ENCODE measurements at places on chromosomes 3 and 15.

DNA sequence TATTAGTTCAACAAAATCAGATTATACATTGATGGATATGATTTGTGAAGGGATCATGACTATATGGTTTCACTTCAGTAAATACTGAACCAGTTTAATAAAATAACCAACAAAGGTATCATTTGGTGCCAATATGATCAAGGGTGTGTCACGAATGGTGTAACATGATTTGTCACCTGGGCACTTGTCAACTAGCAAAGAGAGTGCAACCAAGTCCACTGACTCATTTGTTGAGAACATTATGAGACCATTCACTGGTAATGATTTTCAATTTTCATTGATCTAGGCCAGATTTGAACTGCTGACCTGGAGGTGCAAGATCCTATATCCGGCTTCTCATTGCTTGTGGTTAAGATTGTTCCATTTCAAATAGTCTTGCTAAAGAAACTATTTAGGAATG, 1037.9 kb downstream of the ROBO2 start:
- no peak for DNase-seq

GRCh38 chr3:99482191-99482590, 156.2 kb upstream of the COL8A1 start:
- no peak for DNase-seq

DNA sequence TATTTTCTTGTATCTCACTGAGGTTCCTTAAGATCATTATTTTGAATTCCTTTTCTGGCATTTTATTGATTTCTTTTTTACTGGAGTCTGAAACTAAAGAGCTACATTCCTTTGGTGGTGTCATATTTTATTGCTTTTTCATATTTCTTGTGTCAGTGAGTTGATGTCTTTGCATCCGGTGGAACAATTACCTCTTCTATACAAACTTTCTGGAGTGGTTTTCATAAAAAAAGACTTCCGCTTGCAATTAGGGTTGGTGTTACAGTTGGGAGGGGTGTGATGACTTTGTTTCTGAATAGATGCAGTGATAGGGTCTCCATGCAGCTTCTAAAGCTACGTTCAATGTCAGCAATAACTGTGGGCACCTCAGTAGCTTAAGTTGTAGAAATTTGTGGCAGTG, 181.7 kb downstream of the LPP start:
- no peak for DNase-seq

DNA sequence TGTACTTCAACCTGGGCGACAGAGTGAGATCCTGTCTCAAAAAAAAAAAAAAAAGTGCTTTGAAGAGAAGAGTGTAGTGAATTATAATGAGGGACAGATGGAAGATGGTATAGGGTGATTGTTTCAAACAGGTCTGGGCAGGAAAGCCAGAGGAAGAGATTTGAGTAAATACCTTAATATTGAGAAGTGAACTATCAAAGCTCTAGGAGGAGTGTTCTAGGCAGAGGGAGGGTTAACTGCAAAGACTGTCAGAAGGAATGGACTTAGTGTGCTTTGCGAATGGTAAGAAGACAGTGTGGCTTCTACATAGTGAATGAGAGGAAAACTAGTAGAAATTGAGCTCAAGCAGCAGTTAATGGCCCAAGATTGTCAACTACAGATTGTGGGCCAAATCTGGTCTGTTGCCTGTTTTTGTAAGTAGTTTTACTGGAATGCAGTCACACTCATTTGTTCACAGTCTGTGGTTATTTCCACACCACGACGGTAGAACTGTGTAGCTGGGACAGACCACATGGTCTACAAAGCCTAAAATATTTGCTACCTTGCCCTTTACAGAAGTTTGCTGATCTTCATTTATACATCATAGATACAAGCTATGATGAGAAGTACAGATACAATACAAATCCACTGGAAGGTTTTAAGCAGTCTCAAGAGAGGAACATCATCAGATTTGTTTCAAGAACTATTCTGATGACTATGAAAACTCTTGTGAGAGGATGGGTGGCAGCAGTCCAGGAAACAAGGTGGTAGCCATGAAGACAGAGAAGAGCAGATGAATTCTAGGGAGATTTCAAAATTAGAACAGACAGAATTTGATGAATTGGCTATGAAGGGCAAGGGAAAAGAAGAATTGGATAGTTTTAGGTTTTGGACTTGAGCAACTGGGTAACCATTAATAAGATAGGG, 16.5 kb upstream of the USP50 start:
- DNase-seq: no peak

GRCh38 chr3:57110798-57111197, 50.3 kb downstream of the SPATA12 start:
- no peak for DNase-seq

GRCh38 chr15:32659340-32660155, 18.0 kb downstream of the SCG5 start:
- DNase-seq: no peak

- no peak for DNase-seq
These were observed 1432.1 kb upstream of the GBE1 start for GRCh38 chr3:83193526-83193925.

GRCh38 chr15:77636209-77636608, 3.5 kb upstream of the LINGO1 start:
- no peak for DNase-seq

DNA sequence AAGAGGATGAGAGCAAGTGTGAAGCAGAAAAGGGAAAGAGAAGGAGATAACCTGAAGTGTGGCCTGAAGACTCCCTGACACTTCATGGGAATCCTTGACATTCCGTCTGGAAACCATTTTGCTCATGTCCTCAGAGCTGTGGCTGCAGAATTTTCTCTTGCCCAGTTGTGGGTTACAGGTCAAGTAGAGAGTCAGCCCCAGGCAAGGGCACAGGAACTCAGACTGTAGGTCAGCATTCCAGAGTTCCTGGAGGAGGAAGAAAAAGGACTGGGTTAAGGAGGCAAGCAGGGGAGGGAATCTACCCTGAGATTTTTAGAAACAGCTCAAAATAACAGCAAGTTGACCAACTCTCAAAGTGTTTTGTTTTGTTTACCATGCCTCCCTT, 4.1 kb upstream of the THSD4 start:
- DNase-seq: no peak

DNA sequence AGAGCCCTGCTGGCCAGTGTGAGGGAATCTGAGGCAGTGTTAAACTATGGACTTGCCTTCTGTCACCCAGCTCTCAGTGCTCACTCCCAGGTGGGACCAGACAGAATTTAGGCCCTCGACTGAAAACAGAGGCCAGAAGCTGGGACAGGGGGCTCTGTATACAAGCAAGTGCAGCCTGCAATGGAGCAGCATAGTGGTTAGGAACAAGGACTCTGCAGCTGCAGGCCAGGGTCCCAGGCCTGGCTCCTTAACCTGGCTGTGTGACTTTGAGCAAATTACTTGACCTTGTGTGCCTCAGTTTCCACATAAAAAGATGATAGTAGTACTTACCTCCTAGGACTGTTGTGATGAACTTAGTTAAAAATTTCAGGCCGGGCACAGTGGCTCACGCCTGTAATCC, 39.8 kb downstream of the CMTM7 start:
- no peak for DNase-seq

DNA sequence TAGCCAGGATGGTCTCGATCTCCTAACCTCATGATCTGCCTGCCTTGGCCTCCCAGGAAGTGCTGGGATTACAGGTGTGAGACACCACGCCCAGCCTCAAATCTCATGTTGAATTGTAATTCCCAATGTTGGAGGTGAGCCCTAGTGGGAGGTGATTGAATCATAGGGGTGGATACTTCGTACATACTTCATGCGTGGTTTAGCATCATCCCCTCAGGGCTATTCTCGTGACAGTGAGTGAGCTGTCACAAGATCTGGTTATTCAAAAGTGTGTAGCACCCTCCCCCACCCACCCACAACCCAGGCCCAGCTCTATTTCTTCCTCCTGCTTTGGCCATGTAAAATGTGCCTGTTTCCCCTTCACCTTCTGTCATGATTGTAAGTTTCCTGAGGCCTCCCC, 236.9 kb upstream of the IL12A start:
- no peak for DNase-seq

DNA sequence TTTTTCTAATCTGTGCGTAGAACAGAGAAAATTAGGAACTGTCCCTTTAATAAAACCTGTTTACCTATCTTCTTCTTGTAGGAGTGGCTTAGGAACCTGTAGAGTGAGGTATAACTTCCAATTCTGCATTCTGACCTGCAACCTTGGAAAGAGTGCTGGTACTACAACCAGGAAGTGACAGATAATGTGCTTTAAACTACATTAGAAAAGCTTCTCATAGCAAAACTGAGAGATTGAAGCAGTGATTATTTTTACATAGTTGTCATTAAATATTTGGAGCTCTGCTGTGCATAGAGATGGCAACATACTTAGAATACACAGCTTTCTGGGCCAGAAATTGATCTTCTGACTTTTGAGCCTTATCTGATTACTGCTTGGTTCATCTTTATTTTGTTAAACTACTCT, 50.4 kb upstream of the ZDHHC23 start:
- DNase-seq: no peak

DNA sequence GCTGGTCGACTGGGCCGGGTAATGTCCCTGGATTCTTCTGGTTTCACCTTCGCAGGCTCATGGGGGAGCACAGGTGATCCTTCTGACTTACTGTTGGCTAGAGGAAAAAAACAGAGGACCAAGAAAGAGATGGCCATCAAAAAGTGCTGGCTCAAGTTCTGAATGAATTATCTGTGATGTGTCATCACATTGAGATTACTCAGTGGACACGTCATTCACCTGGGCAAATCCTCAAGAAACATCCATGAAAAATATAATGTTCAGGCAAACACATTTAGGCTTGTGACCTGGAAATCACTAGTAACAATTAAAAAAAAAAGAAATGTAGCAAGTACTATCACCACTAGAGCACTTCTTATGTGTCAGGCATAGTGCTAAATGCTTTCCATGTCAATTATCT, 81.5 kb upstream of the SLC2A2 start:
- no peak for DNase-seq

GRCh38 chr15:80411788-80412288, 7.7 kb downstream of the ARNT2 start:
- no peak for DNase-seq

DNA sequence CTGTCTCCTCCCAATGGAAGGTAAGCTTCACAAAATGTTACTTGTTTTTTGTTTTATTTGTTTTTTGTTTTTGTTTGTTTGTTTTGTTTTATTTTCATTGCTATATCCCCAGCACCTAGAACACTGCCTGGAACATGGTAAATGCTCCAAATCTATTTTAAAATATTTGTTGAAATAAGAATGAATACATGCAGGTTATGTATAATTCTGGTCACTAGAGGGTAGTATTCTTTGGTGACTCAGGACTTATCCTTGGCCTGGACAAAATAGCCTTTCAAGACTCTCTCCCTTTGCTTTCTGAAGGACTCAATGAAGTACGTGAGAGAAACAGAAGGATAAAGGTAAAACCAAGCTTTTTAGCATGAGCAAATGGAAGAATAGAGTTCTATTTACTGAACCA, 46.9 kb upstream of the PPP2R3A start:
- DNase-seq: no peak

DNA sequence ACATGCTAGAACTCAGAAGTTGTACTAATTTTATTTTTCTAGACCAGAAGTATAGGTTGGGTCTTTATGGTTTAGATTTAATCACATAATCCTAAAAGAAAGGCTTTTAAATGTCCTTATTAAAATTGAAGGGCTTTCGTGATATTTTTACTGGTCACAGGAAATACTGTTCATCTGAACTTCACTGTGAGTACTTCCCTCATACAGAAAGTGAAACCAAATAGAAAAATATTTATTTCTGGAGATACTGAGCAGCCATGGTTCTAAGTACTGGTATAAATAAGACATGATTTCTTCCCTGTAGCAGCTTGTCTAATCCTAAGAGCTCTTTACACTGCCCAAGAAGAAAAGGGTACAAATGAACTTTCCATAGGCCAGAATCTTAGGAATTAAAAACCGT, 2.0 kb downstream of the SNRK start:
- no peak for DNase-seq

GRCh38 chr3:197331131-197331530, 32.7 kb upstream of the DLG1 start:
- DNase-seq: no peak

DNA sequence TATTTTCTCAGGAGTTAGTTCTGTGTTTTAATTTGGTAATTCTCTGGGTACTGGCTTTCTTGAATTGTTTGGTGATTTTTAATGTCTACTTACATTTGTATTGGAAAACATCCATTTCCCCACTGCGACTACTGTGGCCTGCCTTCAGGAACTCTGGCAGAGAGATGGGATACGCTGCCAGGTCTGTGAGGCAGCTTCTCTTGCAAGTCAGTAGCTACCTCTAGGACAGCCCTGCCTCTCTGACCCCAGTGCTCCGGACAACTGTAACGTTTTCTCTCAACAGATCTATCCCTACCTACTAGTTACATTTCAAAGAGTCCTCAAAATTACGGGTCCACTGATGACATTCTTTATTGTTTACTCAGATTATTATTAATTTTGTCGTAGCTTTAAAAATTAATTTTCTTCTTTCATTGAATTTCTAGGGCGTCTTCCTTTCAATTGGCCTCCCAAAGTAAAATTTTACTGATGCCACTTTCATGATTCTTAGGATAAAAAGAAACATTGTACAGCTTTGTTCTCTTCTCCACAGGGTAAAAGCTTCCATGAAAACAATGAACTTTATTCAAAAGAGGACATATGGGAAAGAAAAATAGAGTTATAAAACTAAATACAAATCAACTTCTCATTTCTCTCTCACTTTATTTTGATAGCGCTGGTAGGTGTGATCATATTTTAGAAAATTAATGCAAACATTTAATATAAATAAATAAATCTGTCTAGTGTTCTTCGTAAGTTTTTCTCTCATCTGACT, 123.2 kb upstream of the GOLGA8J start:
- no peak for DNase-seq

GRCh38 chr3:79245284-79246138, 522.3 kb downstream of the ROBO1 start:
- DNase-seq: no peak

GRCh38 chr15:68463996-68464395, 32.0 kb upstream of the ITGA11 start:
- no peak for DNase-seq
